Mesenteric fat pad (tissue), 1 donor: ENCODE measurements at places on chromosomes 4 and X. TPM values are rescaled to one million over a fixed set of nuclear protein-coding genes. Genes with fewer than 3 reads are reported as not detected.

DNA sequence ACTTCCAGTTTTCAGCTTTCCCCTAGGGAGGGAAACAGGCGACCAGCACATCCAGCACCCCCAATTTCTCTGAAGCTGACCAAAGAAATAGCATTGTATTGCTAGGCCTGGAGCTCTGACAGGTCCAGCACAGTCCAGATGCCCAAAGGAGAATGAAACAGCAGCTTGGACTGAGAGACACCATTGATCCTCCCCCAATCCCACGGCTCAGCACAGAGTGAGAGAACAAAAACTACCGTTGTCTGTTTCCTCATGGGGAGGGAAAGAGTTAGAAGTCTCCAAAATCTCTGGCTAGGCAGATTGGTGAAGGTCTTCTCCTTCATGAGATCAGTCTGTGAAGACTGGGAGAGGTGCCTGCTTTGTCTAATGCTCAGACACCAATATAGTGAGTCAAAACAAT, 8.6 kb downstream of the TCEAL7 start:
- no peak for DNase-seq

DNA sequence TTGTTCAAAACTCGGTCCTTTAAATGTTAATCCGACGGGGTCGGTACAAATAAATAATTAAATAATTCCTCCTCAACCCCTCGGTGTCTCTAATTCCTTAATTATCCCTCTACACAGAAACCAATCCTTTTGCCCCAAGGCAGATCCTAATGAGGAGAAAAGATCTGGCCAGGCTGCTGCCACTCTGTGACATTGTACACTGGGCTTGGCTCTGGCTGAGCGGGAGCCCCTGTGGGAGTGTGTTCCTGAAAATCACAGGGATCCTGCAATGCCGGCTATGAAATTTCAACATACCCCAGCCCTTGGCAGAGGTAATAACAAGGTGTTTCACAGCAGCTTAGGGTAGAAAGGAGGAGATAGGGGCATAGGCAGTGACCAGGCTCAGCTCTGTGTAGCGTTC, 96.0 kb downstream of the DHRSX start:
- DNase-seq = no peak

The ZGRF1 gene
- total RNA-seq = 2.2 TPM

The ADGRL3 gene
- 5.9 TPM for total RNA-seq

The FAM47A gene
- not detected for total RNA-seq

GRCh38 chr4:3054169-3054759, 20.1 kb downstream of the HTT-AS start:
- no peak for DNase-seq

- DNase-seq = no peak
These were observed 1017.5 kb upstream of the TENM3 start for GRCh38 chr4:181225616-181226261.

- no peak for DNase-seq
These were observed 22.4 kb downstream of the DCTD start for GRCh38 chr4:182894681-182895275.

GRCh38 chrX:111199505-111199904, 70.8 kb downstream of the CAPN6 start:
- DNase-seq = no peak

The F9 gene
- not detected for total RNA-seq

DNA sequence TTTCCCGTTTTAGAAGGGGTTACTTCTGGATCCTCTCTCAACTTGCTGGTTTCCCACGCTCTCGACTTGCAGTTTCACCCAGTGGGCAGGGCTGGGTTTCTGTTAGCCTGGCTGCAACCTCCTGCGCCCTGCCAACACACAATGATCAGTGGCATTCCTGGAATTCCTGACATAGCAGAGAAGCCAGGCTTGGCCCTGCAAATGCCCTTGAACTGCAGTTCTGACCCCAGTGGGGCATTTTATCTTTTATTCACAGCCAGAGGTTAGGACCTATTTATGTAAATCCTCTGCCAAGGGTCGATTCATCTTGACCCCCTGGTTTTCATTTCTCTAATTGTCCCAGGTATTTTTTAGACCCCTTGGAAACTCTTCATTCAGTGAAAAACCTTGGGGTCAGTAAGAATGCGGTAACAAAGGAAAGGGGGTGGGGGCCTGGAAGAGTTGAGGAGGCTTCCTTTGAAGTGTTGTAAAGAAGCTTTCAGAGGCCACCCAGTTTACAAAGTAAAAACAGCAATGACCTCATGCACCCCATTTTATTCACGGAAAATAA, 217.6 kb downstream of the ZNF674 start:
- no peak for DNase-seq

The SPANXD gene
- total RNA-seq = not detected

The ZCCHC12 gene
- total RNA-seq = not detected

- DNase-seq = peak; percentile 93
These were observed 28.7 kb downstream of the CLDN34 start for GRCh38 chrX:9995855-9996339.

The FNIP2 gene
- 57.2 TPM for total RNA-seq

DNA sequence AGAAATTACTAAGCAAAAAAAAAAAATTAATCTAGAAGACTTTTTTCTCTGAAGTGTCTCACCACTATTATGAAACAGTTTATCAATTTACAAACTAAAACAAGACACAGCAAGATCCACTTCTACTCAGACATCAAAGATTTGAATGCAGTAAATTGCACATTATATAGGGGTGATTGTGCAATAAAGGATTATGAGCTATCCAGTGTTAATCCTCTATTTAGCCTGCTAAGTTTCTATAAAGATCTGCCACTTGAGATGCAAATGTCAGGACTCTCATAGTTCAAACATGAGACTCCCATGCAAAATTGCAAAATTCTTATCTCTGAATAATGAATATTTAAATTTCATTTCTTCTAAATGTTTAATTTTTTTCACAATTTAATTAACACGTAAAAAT, 2.2 kb downstream of the TECRL start:
- no peak for DNase-seq

The NLRP2B gene
- not detected for total RNA-seq

DNA sequence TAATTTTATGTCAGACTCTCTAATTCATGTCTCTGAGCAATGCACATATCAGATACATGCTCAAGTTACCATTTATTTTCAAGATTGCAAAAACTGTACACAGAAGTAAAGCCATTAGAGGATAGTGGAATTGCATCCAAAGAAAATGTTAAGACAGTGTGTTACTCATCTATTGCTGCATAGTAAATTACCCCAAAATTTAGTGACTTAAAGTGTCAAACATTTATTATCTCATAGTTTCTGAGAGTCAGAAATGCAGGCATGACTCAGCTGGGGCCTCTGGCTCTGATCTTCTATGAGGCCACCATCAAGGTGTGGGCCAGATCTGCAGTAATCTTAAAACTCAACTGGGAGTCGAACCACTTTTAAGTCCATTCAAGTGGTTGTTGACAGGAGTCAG, 275.2 kb downstream of the QDPR start:
- no peak for DNase-seq

- DNase-seq = no peak
These were observed 78.1 kb downstream of the GALNT7 start for GRCh38 chr4:173246719-173247118.

- no peak for DNase-seq
These were observed 160.7 kb upstream of the NPY2R start for GRCh38 chr4:155047755-155048154.

GRCh38 chrX:75546724-75547511, 24.1 kb upstream of the ZDHHC15 start:
- DNase-seq = no peak

GRCh38 chr4:151197247-151197646, 79.7 kb upstream of the PRSS48 start:
- DNase-seq = no peak

- DNase-seq = no peak
These were observed 10.0 kb downstream of the LAGE3 start for GRCh38 chrX:154469114-154469513.

The CCDC110 gene
- total RNA-seq = 0.19 TPM

- DNase-seq = no peak
These were observed 46.1 kb downstream of the PJA1 start for GRCh38 chrX:69119122-69119521.

GRCh38 chrX:23759821-23760220, 16.7 kb upstream of the ACOT9 start:
- peak; percentile 0 for DNase-seq

- no peak for DNase-seq
These were observed 704 bp upstream of the SEPSECS start for GRCh38 chr4:25160714-25161592.

DNA sequence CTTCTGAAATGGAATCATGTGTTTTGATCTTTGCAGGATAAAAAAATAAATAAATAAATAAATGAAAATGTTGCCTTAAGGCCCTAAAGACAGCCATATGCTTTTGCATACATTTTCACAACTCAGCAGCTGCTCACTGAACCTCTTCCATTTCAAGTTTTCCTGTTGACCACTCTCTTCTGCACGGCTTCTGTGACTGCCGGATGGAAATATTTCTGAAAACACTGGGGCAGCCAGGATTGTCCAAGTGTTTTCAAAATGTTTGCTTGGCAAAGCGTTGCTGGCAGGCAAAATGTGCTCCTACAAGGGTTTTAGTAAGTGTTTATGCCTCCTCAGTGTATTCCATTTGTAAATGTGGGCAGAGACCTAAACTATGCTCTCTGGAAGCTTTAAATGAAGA, 208.1 kb upstream of the IL1RAPL1 start:
- no peak for DNase-seq

The BEND4 gene
- not detected for total RNA-seq

The TMEM47 gene
- 24.5 TPM for total RNA-seq

The SATL1 gene
- total RNA-seq = not detected

- DNase-seq = no peak
These were observed 92.9 kb upstream of the TNIP3 start for GRCh38 chr4:121256887-121257466.

DNA sequence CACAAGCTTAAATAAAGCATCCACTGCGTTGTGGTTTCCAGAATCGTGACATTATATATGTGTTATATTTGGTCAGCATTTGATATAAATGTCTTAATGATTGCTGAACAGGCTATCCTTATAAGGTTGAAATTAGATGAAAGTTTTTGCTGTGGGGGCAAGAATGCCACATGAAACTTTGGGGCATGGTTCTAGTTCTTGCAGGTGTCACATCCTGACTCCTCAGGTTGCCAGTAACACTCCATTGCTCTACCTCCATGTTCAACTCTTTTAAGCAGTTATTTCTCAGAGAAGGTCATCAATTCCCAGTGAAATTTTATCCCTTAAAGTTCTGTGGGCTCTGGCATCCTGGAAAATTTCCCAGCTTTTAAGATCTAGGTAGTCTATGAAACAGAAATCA, 33.7 kb downstream of the NFKB1 start:
- DNase-seq = no peak

The CXorf58 gene
- not detected for total RNA-seq

The IL1RAPL1 gene
- not detected for total RNA-seq

The RHOXF2 gene
- not detected for total RNA-seq

DNA sequence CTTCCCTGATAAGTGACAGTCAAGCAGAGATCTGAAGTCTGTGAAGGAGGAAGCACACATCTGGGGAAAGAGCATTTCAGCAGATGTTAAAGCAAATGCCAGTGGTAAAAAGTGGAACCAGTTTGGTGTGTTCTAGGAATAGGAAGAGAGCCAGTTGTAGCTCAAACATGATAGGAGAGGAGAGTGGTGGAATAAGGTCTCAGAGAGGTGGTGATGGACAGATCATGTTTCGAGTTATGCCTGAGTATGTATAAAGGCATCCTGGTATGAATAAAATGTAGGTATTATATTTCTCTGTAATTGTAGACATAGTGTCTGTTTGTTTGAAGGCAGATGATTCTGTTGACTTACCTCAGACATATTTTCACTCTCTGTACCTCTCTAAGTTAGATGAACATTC, 89.1 kb downstream of the LARP7 start:
- DNase-seq = no peak

DNA sequence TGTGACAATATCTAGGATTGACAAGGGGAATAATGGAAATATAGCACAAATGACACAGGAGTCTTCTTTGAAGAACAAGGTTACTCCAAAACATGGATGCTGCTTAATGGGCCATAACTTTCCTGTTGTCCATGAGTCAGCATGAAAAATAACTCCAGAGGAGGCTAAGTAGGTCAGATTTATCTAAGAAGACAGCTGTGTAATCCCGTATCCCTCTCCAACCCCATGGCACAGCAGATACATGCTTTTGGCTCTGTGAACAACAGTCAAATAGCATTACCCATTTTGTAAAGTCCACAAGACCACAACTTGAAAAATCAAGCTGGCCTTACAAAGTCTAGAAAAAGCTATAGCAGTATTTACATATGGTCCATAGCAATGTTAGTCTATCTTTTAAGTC, 2.1 kb upstream of the TMEM131L start:
- DNase-seq = no peak

DNA sequence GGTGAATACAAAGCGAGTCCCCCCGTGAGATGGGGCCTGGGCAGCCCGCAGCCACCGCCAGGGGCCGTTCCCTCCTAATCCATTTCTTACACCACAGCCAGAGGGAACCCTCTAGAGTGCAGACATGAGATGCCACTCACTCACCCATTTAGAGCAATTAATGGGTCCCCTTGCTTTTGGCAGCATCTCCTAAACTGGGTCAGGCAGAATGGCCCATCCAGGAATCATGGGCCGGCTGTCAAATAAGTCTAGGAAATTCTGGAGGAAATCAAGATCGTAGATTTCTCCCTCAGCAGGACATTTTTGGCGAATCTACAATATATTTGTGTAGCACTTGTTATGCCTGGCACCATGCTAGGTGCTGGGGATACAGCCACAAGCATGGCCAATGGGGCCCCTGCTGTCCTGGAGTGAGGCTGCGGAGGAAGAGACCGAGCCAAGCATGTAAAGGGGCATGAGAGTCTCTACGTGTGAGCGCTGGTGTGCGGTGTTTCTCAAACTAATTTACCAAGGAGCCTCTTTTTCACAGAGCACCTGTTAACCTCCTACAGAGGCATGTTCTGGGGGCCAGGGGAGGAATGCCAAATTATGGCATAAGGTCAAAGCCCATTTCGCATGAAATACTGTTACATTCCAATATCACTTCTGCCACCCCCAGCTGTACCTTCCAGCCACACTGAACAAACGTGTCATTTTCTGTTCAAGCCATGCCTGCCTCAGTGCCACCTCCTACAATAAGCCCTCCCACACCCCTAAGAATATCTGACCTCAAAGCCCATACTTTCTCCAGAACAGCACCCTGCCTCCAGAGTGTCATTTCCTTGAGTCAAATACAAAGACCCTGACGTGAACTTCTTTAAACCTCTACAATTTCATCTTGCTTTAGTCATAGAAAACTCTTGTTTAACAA, 28.1 kb upstream of the JAKMIP1 start:
- no peak for DNase-seq

The ANOS1 gene
- 2.3 TPM for total RNA-seq

GRCh38 chr4:145815027-145815612, 123.5 kb downstream of the ZNF827 start:
- no peak for DNase-seq

- no peak for DNase-seq
These were observed 71.8 kb downstream of the SUPT20HL2 start for GRCh38 chrX:24241822-24242648.

GRCh38 chrX:132958091-132958703, at the start of gene HS6ST2:
TSS of gene HS6ST2 (minus strand) at chrX:132958629.
- DNase-seq = no peak

GRCh38 chr4:119626420-119626819, 2.2 kb downstream of the PDE5A start:
- DNase-seq = no peak

- no peak for DNase-seq
These were observed at the start of gene TMPRSS11F for GRCh38 chr4:68129793-68130192. TSS of gene TMPRSS11F (minus strand) at chr4:68129869. CDS start at chr4:68129820, 49 bp downstream.
